ENCODE measurements at places on chromosomes 3 and 15.
A peak's percentile ranks its signal among the peaks of the same experiment; 100 is the strongest.

GRCh38 chr3:195597229-195597628, 13.5 kb upstream of the APOD start:
- peak; percentile 53 for DNase-seq

GRCh38 chr15:78212546-78213424, 21.6 kb downstream of the ACSBG1 start:
- peak; percentile 57 for DNase-seq

- no peak for DNase-seq
Measured at GRCh38 chr3:178618896-178619295, 82.7 kb downstream of the KCNMB2 start.

GRCh38 chr3:111604119-111604518, 9.0 kb upstream of the ZBED2 start:
- no peak for DNase-seq

GRCh38 chr3:13022348-13023234, 50.6 kb downstream of the IQSEC1 start:
- DNase-seq, result peak; percentile 85

DNA sequence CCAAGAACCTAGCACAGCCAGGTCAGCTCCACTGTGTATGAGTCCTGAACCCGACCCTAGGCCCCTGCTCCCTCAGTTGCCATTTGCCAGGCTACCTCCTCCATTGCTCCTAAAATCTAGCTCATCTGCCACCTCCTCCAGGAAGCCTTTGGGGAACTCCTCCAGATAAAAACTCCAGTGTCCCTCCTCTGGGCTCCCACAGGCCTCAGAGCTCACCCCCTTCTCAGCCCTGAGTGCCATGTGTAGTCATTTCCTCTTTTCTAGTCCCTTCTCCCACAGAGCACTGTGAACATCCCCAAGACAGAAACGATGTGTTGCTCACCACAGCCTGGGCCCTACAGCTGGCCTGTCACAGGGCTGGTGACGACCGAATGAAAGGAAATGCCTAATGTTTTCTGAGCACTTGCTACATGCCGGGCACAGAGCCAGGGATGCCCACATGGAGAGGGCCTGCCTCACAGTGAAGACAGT, 61.0 kb downstream of the IQSEC1 start:
- peak; percentile 49 for DNase-seq

DNA sequence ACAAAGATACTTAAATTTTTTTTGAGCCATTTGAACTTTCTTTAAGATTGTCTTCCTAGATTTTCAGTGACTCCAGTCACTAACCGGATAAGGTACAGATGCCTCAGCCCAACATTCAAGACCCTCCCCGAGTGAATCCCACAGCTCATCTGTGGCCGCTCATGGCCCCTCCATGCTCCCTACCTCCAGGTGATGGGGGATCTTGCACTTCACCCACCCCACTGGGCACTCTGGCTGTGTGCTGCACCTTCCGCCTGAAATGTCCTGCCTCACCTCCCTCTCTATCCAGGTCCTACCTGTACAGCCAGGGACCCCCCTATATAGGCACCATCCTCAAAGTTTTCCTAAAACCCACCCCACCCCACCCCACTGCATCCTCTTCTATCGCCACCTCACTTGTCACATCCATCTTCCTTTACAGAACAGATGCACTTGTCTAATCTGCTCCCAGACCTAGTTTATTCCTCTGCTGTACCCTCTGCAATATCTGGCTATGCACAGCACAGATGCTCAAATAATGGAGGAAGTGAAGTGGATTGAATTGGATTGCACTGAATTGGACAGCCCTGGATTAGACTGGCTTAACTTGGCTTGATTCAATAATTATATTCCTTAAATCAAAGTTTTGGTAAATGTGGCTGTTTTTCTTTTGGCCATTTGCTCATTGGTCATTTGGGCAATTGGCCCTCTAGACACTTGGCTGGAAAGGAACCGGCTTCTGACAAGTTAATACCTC, 24.5 kb downstream of the NTRK3 start:
- no peak for DNase-seq

DNA sequence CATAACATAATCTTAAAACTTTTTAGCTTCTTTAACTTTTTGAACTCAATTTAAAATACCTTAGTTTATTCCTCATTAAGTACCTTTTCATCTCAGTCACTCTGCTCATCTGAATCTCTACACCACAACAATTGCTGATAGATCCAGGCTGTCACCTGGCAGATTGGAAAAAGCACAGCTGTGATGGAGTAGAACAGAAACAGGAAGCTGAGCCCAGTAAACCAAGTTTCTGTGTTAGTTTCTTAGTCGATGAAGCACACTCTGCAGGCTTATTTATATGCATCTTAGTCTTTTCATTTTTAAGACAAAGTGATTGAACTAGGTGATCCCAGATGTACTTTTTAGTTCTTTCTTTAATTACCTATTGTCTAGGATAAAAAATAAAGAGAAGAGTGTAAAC, 1398.0 kb upstream of the ALCAM start:
- no peak for DNase-seq
